ENCODE measurements at places on chromosomes 11 and 22.

DNA sequence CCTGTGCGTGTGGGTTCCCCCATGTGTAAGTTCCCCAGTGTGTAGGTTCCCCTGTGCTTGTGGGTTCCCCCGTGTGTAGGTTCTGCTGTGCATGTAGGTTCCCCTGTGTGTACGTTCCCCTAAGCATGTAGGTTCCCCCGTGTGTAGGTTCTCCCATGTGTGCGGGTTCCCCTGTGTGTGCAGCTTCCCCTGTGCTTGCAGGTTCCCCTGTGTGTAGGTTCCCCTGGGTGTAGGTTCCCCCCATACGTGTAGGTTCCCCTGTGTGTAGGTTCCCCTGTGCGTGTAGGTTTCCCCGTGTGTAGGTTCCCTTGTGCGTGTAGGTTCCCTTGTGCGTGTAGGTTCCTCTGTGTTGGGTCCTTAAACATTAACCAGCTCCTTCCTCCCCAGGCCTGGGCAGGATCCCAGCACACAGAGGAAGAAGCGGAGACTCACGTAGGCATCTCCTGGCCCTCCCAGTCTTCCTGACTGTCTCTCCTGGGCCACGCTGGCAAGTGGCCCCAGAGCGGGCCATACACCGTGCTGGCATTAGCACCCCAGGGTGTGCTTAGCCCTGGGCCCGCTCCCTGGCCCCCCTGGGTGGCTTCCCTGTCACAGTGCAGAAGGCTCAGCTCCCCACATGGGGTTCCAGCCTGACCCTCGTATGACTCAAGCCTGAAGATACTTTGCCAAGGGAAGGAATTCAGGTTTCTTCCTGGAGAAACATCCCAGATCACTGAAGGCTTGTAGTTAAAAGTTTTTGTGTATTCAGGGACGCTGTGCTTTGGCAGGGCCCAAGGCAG, 2.8 kb upstream of the GRAMD4 start:
- no peak for DNase-seq

DNA sequence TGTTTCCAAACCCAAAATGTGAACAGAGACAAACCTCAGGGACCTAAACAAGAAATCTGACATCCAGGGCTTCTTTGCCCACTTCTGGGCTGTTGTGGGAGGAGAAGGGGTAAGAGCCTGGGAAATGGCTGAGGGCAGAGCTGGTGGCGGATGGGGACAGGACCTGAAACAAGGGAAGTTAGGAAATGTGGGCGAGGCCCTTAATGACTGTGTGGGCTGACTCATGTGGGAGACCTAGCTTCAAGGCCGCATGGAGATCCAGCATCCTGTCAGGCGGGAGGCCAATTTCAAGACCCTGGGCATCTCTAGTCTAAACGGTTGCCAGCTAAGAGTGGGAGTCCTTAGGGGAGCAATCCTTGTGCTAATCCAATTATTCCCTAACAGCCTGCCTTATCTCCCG, 2.1 kb upstream of the OAF start:
- no peak for DNase-seq

- peak; percentile 45 for DNase-seq
These were observed 28.2 kb downstream of the A4GALT start for GRCh38 chr22:42692239-42693054.

- DNase-seq: no peak
These were observed 2153.4 kb upstream of the RAG2 start for GRCh38 chr11:38751421-38751820.

GRCh38 chr11:910044-910588, 494 bp downstream of the CHID1 start:
- DNase-seq: no peak
